ENCODE measurements at places on chromosomes 7 and 10.

GRCh38 chr7:149750122-149750845, 23.1 kb downstream of the ZNF467 start:
- DNase-seq = no peak

GRCh38 chr10:102713539-102713813, 721 bp downstream of the ARL3 start:
- DNase-seq = no peak

DNA sequence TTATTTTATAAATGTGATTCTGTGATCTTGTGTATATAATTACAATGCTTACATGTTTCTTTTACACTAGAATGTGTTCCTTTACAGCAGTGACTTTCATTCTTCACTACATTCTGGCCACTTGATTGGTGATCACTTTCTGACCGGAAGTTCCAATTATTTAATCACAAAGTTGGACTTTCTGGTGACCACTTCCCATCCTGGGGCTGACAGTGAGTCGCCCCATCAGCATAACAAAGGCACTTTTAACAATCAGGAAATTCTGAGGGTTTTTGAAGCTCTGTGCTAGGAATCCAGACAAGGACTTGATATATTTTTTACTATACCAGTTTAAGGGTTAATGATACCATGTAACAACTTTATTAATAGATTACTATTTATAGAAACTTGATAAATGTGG, 282.3 kb upstream of the KAT6B start:
- peak; percentile 20 for DNase-seq

DNA sequence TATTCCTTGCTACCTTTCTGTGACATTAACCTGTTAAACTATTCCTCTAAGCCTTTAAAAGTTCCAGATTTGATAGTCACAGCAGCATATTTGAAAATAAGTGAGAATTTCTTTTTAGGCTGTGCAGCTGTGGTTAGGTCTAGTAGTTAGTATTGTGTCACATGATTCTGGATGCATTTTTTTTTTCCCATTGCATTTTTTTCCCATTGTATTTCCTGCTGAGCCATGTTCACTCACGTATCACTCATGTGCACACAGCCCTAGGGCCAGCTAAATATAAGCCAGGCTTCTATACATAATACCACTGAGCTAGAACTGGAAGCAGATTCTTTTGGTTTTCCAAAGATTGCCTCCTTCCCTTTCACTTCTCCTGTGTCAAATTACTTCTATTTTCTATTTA, 37.4 kb downstream of the DNAJC9 start:
- peak; percentile 56 for DNase-seq

- no peak for DNase-seq
Measured at GRCh38 chr10:33262871-33263270, 71.6 kb downstream of the NRP1 start.

- no peak for DNase-seq
Measured at GRCh38 chr10:93678386-93678785, 24.0 kb downstream of the FRA10AC1 start.

DNA sequence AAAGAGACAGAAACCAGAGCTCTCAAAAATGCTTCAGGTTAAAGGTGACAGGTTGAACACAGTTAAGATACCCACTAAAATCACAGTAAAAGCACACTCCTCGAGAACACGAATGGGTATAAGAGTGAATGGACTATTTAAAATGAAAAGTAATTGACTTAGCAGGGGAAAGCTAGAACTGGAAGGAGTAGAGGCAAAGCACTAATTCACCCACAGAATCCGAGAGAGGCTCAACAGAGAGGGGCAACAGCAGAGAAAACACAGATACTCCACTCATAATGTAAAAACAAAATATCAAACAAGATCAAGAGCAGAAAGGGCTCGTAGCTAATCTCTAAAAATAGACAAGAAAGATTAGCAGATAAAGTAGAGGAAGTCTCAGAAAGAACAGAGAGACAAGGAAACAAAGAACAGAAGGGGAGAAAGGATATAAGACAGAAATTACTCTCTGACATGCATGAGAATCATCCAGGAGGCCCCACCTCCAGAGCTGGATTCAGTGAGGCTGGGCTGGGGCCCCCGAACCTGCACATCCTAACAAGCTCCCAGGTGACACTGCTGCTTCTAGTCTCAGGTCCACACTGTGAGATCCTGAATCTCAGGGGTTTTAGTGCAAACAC, 117.6 kb downstream of the GALNT11 start:
- no peak for DNase-seq

DNA sequence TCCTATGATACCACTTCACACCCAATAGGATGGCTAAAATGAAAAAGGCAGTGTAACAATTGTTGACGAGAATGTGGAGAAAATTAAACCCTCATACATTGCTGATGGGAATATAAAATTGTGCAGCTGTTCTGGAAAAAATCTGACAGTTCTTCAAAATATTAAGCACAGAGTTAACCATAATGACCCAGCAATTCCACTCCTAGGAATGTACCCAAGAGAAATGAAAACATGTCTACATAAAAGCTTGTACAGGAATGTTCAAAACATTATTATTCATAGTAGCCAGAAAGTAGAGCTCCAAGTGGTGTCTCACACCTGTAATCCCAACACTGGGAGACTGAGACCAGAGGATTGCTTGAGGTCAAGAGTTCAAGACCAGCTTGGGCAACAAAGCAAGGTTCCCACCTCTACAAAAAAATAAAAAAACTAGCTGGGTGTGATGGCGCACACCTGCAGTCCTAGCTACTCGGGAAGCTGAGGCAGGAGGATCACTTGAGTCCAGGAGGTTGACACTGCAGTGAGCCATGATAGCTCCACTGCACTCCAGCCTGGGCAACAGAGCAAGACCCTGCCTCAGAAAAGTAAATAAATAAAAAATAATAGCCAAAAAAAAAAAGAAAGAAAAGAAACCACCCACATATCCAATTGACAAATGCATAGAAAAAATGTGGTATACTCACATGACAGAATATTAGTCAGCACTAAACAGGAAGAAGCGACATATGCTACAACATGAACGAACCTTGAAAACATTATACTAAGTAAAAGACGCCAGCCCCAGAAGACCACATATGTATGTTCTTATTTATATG, 5.0 kb downstream of the RHEB start:
- no peak for DNase-seq

DNA sequence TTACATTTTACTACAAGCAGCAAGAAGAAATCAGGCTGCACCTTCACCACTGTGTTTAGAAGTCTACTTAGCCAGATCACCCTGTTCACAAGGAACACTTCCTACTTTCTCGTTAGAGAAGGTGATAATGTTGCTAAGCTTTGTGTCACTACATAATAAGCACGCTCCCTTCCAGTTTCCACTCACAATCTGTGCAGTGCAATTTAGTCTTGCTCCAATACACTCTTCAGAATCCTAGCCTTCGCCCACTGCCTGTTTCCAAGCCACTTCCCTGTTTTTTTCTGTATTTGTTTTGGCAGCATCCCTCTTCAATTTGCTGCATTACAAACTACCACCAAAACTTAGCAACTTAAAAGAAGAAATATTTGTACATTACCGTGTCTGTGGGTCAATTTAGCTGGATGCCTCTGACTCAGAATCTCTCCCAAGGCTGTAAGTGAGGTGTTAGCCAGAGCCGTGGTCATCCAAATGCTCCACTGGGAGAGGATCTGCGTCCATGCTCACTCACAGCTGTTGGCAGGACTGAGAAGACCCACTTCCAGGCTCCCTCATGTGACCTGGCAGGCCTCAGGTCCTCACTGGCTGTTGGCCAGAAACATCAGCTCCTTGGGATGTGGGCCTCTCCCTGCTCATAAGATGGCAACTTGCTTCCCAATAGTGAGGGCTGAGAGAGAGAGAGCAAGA, 110.4 kb downstream of the PON1 start:
- DNase-seq = peak; percentile 30

DNA sequence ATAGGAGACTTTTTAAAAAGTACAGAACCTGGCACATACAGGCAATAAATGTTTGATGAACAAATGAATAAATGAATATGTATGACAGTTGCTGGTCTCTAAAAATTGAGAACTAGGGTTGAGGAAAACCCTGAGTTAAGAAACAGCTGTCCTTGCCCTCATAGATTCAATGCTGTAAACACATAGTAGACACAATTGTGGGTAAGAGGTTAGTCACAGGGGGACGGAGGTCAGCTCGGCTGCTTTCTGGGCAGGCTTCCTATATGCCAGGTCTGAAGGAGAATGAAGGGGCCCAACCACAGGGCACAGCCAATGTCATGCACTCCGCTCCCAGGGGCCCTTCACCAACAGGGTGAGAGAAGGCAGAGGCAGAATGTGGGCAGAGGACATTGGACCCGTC, 143.3 kb upstream of the RSU1 start:
- DNase-seq = no peak

DNA sequence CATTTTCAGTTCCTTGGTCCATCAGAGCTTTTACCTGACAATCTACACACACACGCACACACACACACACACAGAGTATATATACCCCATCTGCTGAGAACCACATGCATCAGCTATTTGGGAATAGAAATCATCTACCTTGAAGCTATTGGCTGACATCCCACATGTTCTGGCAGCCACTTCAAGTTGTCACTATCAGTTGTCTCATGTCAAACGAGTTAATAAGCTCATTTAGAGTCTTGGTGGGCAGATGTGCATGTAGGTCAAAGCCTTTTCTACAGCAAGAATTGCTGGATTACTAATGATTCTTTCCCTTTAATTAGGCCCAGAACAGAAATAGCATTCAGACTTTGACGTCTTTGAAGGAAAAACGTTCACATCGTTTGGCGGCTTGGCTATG, 36.8 kb downstream of the COL28A1 start:
- no peak for DNase-seq

GRCh38 chr7:12719141-12719919, 31.9 kb downstream of the ARL4A start:
- DNase-seq = peak; percentile 62

DNA sequence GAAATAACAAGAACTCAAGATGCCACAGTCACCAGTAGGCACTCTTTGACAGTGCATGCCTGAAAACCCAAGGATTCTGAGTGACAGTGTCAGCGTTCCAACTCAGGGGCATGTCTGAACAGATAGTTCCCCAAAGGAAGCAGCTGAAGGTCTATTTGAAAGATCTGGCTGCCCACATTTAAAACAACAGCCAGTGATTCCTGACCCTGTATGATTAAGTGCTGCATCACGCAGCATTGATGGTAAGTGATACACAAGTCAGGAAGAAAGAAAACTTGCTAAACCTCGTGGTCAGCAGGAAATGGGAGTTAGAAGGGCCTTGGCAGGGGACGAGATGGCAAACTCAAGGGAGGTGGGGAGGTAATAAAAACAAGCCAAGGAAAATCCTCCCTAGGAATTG, 1013.1 kb downstream of the TYW1 start:
- no peak for DNase-seq

DNA sequence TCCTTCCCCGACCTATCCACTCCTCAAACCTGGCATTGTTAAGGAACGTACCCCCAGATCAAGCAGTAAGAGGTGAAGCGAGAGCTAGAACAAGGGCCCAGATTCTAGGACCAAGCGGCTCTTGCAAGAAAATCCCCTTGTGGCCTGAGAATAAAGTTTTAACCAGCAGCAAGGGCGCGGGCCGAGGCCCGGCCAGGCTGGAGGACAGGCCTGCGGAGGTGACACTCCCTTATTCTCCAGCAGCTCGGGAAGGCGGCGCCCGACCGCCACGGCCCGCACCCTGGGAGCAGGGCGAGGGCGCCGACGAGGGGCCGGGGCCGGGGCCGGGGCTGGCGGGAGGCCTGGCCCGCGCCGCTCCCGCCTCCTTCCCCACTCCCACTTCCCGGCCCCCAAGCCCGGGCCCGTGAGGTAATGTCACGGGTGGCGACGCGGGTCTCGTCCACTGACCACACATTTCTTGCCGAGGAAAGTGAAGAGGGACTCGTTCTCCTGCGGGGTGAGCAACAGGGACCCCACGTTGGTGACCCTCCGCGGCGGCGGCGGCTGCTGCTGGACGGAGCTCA, 551 bp downstream of the WASL start:
- DNase-seq = peak; percentile 72

DNA sequence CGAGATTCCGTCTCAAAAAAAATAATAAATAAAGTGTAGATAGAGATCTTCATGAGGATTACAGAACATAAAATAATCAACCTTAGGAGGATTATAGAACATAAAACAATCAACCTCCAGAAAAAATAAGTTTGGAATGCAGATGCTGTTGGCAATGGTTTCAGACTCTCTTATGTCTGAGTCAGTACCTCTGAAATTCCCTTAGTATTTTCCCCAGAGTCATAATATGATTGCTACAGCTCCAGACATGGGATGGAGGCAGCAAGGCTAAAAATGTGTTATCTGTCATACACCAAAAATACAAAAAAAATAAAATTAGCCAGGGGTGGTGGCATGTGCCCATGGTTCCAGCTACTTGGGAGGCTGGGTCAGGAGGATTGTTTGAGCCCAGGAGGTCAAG, 22.2 kb downstream of the CADPS2 start:
- DNase-seq = peak; percentile 7

DNA sequence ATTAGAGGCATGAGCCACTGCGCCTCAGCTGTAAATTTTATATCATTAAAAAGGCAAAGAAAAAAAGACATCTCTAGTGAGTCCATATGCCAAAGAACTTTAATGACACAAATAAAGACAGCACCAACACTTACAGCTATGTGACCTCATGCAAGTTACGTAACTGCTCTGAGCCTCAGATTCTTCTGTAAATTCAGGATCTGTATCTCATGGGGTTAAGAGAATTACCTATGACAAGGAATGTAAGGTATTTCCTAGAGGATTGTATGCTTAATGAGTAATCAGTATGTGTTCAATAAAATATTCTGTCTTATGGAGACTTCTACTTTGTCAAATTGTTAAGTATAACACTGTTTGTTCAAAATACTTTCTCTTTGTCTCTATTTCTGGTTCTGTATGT, 274.0 kb upstream of the GLI3 start:
- peak; percentile 11 for DNase-seq

DNA sequence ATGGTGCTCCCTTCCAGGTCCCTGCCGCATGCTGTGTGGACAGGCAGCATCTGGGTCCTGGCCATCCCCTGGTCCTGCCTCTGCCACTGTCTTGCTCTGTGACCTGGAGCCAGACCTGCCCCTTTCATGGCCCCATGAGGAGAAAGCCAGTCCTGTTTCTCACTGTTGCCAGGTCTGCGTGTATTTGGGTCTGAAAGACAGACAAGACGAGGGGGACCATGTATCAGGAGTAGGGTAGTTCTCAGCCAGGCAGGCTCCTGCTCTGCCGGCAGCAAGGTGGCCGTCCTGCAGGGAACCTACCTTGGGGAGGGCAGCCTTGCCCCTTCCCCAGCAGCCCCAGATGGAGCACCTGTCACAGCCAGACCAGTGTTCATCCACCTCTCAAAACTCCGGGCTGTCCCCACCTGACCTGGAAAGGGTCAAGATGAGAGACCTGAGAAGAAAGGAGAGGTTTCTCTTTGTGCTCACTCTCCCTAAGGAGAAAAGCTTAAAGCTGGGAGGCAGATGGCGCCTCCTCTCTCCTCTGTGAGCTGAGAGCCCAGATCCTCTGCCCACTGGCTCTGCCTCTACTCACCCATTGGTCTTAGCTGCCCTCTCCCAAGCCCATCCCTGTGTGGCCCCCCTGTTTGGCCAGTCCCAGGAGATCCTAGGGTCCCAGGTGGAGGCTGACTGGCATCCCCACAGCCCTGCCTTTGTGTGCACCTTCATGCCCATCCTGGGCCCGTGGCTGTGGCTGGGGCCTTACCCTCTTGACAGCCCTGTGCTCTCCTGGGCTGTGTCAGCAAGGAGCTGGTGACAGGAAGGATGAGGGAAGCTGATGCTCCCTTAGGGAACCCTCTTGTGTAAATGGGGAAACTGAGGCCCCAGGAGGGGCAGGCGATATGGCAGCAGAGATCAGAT, 116.1 kb upstream of the PCBD1 start:
- DNase-seq = no peak

GRCh38 chr10:5442990-5443370, 30.6 kb downstream of the NET1 start:
- DNase-seq = no peak

GRCh38 chr10:126063353-126063791, 167.0 kb downstream of the FANK1 start:
- DNase-seq = peak; percentile 76

Data from GM03348 (cell line).